ENCODE measurements at places on chromosomes 5 and 9.

DNA sequence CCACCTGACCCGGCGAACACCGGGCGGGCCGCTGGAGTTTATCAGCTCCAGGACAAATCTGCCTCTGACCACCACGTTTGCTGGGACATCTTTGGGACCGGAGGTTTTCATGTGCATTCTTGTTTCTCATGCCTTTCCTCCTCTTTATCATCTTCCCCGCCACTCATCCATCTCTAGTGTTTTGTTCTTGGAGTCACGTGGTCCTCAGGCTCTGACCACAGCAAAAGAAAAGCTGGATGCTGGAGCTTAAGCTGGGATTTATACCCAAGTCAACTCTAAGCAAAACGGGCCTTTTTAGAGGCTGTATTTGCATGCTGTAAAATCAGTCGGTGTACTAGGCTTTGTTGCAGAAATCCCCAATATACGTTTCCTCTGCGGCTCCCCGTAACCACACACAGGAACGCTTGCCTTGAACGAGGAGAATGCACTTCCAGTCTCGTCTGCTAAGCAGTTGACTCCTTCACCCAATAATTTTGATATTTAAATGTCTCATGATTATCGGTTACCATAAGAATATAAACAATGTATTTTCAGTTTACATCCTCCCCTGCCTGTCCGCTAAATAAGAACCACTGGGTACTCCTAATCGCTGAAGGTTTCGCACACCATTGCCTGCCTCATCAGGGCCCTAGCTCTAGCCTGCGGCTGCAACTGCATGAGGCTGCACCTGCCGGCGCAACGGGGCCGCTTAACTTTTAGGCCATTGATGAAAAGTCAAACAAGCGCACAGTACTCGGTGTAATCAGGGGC, 560 bp upstream of the NDUFS6 start:
- peak; percentile 36 for DNase-seq

DNA sequence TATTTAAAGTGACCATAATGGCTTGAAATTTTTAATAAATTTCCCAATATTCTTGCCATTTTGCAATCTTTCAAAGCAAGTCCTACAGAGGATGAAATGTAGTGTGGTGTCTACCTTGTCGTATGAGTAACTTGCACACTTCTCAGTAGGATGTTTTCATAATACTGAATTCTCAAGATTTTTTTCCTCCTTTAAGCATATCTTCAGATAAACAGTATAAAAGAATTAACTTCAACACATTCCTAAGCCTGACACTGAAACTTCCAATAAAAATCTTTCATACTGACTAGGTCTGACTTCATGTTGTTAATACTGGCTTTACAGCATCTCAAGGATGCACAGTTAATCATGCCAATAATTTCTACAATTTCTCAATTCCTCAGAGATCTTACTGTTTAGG, 62.0 kb downstream of the DROSHA start:
- no peak for DNase-seq

GRCh38 chr5:24906689-24907088, 261.9 kb upstream of the CDH10 start:
- DNase-seq, result no peak

- no peak for DNase-seq
Observed at GRCh38 chr5:14495301-14495700, 86.3 kb upstream of the OTULINL start.

DNA sequence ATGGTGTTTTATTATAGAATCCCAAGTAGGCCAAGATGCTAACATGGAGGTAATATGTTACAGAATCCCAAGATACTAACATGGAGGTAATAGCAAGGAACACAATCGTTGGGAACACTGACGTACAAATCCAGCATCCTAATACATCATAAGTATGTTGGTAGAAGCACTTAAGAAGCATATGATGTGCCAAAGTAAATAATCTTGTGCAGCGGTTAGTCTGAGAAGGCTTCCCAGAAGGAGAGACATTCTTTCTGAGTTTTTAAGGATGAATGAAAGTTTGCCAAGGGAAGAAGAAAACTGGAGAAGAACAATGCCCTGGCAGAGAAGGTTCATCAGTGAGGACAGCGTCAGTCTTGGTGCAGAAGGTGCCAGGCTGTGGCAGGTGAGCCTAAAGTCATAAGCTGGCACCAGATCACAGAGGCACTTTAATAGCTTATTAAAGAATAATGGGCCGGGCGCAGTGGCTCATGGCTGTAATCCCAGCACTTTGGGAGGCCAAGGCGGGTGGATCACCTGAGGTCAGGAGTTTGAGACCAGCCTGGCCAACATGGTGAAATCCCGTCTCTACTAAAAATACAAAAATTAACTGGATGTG, 294.5 kb upstream of the PIK3R1 start:
- no peak for DNase-seq

- no peak for DNase-seq
Observed at GRCh38 chr5:9347541-9348295, 198.2 kb downstream of the SEMA5A start.

GRCh38 chr9:128891321-128892220, 9.6 kb downstream of the LRRC8A start:
- no peak for DNase-seq

DNA sequence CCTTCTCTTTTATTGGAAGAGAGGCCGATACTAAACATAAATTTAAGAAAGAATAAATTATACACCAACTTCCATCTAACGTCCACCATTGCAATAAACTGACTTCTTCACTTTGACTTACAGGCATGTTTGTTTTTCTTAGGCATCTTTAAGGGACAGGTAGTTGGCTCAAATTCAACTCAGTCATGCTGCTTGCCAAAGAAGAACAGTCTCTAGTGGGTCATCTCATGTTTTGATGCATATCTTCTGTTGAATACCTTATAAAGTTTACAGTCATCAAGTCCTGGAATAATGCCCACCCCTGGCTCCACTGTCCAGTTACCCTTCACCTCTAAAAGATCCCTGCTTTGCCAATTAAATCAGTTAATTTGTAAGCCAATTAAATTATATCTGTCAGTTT, 328.2 kb upstream of the GRAMD2B start:
- DNase-seq, result no peak

DNA sequence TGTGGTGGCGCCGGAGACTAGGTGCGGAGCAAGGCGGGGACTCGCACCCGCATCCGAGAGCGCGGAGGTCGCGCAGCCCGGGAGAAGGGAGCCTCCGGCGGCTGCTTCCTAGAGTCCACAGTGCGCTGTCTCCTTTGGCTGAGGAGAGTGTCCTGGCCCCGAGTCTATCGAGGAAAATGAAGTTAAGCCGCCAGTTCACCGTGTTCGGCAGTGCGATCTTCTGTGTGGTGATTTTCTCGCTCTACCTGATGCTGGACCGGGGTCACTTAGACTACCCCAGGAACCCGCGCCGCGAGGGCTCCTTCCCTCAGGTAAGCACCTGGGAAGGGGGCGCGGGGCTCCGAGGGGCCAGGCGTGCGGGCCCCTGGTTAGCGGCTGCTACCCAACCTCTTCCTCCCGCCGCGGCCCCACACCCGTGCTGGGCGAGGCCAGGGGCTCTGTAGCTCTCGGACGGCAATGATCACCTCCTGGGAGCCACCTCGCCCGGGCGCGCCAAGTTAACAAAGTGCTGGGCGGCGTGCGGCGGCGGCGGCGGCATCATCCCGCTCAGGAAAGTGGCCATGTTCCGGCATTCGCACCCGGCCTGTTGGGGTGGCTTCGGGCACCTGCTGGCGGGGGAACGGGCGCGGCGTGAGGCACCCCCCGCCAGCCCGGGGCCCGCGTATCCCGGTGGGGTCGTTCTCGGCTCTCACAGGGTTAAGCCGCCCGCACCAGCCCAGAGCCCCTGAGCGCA, 681 bp downstream of the MAN2A1 start:
- peak; percentile 23 for DNase-seq

DNA sequence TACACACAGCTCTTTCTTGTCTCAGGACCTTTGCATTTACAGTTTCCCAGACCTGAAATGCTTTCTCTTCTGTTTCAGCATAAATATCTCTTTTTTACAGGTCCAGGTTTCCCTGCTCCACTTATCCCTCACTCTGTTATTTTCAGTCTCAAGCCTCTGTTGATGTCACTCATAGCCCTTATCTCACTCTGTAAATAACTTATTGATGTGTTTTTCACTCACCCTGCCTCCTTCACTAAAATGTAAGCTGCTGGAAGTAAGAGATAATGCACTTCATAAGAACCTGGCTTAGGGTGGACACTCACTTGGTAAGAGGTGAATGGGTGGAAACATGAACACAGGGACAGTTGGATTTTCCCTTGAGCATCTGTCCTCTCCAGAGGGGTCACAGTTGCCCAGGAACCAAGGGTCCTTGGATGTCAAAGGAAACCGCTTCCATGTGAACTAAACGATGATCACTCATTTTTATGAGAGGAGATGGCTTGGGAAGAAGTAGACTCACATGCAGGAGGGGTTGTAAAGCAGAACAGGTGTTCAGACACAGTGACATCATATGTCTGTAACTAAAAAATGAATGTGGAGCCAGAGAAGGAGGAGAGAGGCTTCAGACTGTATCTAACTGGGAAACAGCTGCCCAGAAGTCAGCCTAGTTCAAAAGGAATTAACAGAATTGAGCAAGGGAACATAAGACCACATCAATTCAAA, 5.5 kb upstream of the HTR4 start:
- DNase-seq, result no peak

DNA sequence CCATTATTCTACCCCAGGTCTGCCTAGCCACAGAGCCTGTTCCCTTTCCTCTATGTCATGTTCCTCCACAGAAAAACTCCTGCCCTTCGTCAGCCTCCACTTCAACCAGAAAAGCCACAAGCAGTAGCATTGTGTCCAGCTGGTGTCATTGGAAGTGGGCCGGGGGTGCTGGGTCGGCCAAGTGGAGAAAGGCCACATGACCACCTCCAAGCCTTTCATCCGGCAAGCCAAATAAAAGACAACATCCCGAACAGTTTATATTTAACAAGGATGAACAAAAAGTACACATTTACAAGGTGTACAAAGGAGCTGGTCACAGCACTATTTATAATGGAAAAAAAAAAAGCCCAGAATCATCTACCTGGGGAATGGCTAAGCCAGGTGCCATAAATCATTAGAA, 16.1 kb upstream of the SPOCK1 start:
- DNase-seq, result no peak

- DNase-seq, result no peak
Observed at GRCh38 chr9:20441711-20442423, 180.4 kb downstream of the MLLT3 start.

- DNase-seq, result no peak
Observed at GRCh38 chr9:2583308-2584013, 38.1 kb upstream of the VLDLR start.

DNA sequence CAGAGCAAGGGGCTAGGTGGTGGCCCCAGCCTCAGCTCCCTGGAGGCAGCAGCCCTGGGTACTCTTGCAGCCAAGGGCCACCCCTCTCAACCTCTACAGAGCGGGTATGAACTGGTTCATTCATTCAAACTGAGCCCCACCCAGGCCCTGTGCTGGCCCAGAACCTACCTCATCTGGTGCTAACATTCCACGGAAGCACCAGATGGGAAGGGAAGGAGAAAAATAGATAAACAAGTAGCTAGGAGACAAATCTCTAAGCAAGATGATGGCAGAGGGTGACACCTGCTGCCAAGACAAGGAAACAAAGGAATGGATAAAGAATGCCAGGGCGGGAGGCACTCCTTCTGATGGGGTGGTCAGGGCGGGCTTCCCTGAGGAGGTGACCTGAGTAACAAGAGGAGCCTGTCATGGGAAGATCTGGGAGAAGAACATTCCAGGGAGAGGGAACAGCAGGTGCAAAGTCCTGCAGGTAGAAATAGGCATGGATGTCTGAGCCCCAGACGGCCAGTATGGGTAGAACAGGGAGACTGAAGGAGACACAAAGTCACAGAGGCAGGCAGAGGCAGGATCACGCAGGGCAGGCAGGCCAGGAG, 6.1 kb downstream of the ST6GALNAC4 start:
- DNase-seq, result no peak

DNA sequence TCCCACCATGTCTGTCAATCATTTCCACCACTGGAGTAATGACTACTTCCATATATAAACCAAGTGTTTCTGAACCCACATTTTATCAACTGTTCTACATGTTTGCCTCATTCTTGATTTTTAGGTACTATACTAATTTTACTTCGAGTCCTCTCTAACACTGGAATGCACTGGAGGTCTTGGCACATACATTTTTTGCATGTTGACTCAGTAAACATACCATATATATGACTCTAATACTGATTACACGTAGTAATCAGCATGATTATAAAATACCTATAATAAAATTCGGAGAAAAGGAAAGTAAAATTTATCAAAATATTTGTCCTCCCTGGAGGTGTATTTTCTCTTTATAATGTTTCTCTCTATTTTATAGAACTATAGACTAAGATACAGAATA, 621.7 kb upstream of the NUDT12 start:
- no peak for DNase-seq

DNA sequence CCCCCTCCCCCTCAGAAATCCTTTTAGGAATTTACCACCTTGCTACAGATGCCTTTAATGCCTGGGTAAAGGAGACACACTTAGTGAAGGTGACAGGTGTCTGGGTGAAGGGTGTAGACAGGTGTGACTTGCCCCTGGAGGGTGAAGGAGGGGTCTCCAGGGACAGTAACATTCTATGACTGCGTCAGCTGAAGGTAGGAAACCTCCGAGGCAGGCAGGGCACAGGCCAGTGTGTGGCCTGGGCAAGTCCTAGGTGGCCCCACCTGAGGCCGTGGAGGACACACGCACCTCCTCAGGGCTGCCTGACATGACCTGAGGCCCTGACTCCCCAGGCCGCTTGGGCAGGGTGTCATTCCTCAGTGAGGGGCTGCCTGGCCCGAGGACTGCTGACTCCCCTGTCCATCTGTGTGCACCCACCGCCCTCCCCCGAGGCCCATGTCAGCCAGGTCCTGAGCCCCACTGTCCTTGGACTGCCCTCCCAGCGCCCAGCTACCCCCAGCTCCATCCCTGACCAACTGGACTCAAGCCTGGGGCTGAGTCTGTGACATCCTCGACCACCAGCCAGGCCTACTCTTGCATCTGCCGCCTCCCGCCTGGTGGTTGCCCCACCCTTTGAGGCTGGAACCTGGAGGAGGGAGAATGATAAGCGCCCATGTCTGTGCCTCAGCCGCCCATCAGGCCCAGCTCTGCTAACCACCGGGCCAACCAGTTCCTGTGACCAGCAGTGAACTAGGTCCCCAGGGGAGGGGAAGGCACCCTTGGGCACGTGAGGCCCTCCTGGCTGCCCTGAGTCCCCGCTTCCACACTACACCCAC, 18.4 kb downstream of the CARD19 start:
- DNase-seq, result no peak

- no peak for DNase-seq
Observed at GRCh38 chr9:124813501-124814163, 36.7 kb downstream of the OLFML2A start.

DNA sequence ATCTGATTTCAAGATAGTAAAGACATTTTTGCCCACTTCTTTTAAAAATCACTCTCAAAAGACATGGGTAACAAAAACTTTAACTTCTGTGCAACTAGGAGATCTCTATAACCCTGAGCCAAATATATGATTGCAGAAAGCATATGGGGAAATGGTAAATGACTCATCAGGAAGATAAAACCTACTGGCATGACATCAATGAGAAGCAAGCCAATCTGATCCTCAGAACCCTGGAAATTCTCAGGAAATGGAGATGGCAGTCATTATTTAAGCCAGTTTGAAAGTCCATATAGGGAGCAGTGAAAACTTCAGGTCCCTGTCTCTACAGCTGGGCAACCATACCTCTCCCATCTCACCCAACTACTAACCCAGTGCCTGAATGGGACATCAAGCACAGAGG, 249.7 kb upstream of the NREP start:
- no peak for DNase-seq
